ENCODE measurements at places on chromosomes 1 and 21.
A peak's percentile ranks its signal among the peaks of the same experiment; 100 is the strongest.

GRCh38 chr1:191592039-191592438 is 566.2 kb upstream of the RGS18 start:
- no peak for DNase-seq

DNA sequence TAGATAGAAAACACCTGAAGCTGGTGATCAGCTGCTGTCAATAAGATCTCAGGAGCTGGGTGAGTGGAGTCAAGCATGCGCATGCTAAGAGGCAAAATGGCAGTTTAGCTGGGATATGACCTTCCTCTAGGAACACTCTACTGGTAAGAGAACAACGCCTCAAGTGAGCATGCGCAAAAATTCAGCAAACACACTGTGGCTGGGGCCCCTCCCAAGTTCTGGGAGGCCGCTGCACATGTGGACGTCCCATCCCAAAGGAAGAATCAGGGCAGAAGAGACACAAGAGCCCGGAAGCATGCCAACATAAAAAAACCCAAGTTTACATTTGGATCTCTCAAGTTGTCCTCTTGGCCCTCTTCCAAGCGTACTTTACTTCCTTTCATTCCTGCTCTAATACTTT is 126.3 kb upstream of the F3 start:
- DNase-seq = no peak

DNA sequence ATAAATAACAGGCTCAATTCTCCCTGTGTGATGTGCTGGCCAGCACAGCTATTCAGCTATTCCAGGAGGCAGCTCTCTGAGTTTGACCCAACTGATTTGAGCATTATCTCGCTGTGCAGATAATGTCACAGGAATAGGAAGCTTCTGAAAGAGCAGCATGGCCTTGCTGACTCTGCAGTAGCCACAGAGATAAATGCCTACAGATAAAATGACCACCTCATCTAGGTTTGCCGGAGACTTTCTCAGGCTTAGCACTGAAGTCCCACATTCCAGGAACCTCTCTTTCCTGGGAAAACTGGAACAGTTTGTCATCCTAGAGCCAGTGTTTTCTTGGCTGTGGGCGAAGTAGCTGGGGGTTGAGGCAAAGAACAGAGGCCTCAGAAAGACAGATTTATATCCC is 98.9 kb downstream of the MRPL39 start:
- DNase-seq = no peak

DNA sequence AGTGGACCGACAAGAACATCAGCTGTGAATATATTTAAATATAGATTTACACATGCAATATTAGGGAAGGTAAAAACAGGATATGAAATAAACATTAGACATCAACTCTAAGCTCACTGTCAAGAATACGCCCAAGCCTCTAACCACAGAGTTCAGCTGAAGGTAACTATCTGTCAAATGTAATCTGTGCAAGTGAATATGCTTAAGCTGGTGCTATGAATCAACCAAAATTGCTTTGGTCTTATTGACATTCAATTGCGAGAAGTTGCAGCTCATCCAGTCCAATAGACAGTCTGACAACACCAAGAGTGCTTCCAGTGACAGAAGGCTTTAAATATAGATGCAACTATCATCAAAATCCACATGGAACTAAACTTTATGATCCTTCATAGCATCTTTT is 32.3 kb downstream of the USH2A start:
- DNase-seq = no peak

- DNase-seq = no peak
These were observed 14.6 kb downstream of the NR5A2 start for GRCh38 chr1:200042119-200042551.

- no peak for DNase-seq
These were observed 2.2 kb upstream of the ARHGAP30 start for GRCh38 chr1:161071886-161072371.

GRCh38 chr1:4023678-4024077 is 123.6 kb upstream of the C1orf174 start:
- DNase-seq = no peak

- DNase-seq = no peak
These were observed 7.0 kb downstream of the KCNAB2 start for GRCh38 chr1:6052543-6053205.

GRCh38 chr1:87983841-87984240 is 655.2 kb downstream of the LMO4 start:
- DNase-seq = no peak

DNA sequence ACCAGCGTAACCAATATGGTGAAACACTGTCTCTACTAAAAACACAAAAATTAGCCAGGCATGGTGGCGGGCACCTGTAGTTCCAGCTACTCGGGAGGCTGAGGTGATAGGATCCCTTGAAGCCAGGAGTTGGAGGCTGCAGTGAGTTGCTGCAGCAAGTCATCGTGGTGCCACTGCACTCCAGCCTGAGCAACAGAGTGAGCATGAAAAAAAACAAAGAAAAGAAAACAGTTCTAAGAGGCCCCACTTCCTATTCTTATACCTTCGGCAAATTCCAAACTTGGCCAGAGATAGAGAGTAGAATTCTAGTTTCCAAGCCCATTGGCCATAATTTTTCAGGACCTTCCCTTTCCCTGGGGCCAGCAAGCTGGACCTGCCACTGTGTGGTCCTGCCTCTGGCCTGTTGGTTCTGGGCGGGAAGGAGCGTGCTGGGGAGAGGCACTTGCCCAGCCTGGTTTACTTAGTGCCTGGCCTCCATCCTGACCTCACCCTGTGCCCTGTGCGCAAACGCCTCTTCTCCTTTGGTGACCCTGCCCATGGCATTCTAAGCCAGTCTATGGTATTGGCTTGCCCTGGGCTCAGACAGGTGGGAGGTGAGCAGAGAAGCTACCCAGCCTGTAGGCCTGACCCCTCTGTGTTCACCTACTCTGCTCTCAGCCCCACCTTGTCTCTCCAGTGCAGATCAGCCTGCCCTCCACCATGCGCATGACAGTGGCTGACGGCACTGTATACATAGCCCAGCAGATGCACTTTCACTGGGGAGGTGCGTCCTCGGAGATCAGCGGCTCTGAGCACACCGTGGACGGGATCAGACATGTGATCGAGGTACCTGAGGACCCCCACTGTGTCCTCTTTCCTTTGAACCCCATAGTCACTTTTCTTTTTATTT is 11.0 kb downstream of the CA6 start:
- DNase-seq = no peak

- DNase-seq = no peak
These were observed 7.8 kb downstream of the F11R start for GRCh38 chr1:161013131-161013487.

- DNase-seq = no peak
These were observed 19.7 kb upstream of the RGS7 start for GRCh38 chr1:241376701-241377100.

GRCh38 chr1:23484253-23485001 is 448 bp upstream of the ASAP3 start:
- DNase-seq = peak; percentile 79

DNA sequence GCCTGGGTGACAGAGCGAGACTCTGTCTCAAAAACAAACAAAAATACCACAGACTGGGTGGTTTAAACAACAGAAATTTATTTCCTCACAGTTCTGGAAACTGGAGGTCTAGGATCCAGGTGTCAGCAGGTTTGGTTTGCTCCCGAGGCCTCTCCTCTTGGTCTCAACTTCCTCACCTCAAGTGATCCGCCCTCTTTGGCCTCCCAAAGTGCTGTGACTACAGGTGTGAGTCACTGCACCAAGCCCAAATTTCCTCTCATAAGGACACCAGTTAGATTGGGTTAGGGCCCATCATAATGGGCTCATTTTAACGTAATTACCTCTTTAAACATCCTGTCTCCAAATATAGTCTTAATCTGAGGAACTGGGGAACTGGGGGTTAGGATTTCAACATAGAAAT is 35.5 kb downstream of the MFSD2A start:
- DNase-seq = no peak

GRCh38 chr1:209421978-209422680 is 161.4 kb upstream of the CAMK1G start:
- DNase-seq = no peak

GRCh38 chr1:241579434-241579833 is 47.3 kb downstream of the KMO start:
- DNase-seq = no peak

GRCh38 chr1:58886611-58887010 is 102.8 kb upstream of the JUN start:
- DNase-seq = no peak

DNA sequence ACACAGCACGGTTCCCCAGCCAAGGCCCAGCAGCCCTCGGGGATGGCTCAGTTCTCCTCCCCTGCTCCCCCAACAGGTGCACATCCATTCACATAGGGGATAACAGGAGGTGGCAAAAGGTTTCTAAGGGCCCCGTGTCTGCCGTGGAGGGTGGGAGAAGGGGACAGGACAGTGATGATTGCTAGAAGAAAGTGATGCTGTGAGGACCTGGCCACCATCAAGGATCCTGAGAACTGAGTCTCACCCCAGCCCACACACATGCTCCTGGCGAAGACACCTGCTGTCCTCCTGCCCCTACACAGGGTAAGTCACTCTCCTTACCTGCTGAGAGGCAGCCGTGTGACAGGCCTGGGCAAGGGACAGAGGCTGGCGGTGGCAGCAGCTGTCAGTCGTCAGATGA is 54.5 kb downstream of the GNG4 start:
- no peak for DNase-seq

DNA sequence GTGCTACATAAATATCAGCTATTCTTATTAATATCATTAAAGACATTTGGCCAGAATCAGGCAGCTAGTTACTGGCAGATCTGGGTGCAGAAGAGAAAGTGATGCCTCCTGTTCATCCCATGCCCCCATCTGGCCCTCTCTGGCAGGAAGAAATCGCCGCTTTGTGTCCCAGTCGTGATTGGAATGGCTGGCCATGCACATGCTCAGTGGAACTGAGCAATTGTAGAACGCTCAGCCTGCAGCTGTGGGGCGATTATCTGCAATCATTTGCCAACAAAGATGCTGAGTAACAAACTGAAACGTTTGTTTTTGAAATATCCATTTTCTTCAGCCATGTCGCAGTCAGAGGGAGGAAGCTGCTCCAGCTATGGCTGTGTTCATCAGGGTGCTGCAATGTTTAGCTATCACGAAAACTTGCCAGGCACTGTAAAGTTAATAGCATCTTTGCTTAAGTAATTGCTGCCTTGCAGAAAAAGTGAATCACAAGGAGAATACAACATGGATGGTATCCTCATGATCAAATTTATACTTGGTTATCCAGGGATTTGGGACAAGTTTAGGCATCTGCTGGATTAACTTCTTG is 36.5 kb downstream of the NGF start:
- DNase-seq = no peak

DNA sequence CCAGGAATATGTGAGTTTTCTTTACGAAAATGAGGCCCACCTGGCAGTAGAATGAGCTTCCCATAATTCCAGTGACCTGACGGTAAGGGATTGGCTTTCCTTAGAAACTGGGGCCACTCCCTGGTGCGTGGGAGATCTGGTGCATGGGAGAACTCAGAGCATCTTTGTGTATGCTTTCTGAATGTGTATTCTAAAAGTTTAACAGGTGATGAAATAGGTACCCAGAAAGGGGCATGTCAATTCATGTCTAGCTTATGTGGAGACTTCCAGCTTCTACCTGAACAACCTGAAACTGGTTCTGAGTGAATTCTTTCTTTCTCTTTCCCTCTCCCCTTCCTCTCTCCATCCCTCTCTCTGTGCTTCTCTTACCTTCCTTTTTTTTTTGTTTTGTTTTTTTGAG is 15.2 kb upstream of the FCRLA start:
- no peak for DNase-seq

GRCh38 chr1:111332190-111332589 is 41.5 kb downstream of the CHIA start:
- DNase-seq = no peak

GRCh38 chr21:21436012-21436534 is 437.9 kb downstream of the NCAM2 start:
- DNase-seq = no peak

DNA sequence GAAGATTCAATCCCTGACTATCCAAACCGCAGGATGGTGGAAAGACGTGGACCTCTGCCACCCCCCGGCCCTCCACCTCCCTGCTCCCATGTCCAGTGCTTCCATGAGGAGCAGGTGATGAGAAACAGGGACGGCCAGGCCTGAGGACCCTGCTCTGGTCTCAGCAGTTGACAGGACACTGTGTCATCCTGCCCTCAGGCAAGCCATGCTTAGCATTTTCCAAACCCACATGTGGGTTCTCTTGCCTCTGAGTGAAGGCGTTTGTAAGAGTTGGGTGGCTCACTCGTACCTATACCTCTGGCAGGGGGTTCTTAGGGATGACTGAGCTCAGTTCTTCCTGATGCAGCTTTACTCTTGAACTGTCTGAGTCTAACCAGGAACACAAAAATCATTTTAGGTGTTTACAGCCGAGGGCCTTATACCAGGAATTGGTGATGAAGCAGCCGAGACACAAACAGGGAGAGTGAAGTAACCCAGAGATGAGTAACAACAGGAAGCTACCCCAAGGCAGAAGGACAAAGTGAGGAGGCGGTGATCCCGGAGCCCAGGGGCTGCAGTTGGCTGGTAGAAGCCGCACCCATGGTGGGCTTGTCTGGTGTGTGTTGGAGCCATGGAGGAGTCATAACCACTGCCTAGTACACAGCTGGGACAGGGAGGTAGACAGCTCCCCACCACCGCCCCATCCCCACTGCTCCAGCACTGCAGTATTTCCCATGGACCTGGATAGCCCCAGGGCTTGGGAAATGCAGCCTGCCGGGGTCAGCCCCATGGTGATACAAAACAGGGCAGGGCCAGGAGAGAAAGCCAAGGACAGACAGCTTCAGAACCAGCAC is 21.4 kb downstream of the MYBPH start:
- no peak for DNase-seq

DNA sequence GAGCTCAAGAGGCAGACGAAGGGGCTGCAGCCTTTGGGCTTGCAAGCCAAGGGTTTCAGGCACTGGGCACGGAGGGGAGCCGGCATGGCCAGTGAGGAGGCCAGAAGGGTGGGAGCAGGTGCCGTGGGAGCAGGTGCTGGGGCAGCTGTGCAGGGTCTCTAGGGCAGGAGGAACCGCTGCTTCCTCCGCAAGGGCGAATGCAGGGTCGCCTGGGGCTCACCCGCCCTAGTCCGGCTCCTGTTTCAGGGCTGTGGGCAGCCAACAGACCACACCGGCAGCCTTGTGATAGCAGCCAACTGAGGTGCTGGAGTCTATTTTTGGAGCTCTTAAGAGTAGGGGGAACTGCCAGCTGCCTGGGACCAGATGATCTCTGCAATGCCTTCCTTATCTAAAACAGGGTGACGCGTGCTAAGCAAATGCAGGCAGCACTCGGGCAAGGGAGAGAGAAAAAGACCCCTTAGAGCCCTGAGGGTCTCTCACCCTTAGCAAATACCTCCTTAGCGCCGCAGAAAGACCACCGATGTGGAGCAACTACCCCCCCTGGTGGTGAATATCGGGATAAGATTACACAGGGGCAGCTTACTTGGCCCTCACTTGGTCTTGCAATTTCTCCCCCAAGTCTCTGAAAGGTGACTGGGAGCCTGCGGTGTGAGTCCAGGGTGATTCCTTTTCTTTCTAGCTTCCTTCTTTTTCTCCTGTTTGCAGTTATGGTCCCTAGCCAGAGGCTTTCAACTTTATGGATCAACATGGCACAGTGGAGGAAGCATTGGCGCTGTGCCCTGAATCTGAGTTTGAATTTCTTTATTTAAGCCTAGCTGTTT is 20.7 kb upstream of the MAPKAPK2 start:
- DNase-seq = peak; percentile 45

GRCh38 chr1:23018661-23019093 is 591 bp upstream of the KDM1A start:
- DNase-seq = no peak

GRCh38 chr1:93600663-93601062 is 81.0 kb downstream of the BCAR3 start:
- DNase-seq = no peak

GRCh38 chr1:158039380-158039779 is 45.9 kb downstream of the KIRREL1 start:
- no peak for DNase-seq
